ENCODE measurements at places on chromosomes 4 and X.
A peak's percentile ranks its signal among the peaks of the same experiment; 100 is the strongest.

GRCh38 chr4:93879919-93880318 is 51.4 kb downstream of the ATOH1 start:
- no peak overlapping the region for H3K4me3 ChIP-seq
- no peaks in the 10 kb centered on the region for H3K4me1 ChIP-seq
- H3K27ac ChIP-seq = no peak overlapping the region
- DNase-seq = no peak

GRCh38 chr4:1451752-1452122 is 45.5 kb upstream of the NKX1-1 start:
- H3K36me3 ChIP-seq = no peaks in the 10 kb centered on the region
- no peak overlapping the region for H3K4me3 ChIP-seq
- peaks cover 8% of the 10 kb centered on the region for H3K27me3 ChIP-seq
- H3K27ac ChIP-seq = no peak overlapping the region

- H3K36me3 ChIP-seq = no peaks in the 10 kb centered on the region
- no peaks in the 10 kb centered on the region for H3K27me3 ChIP-seq
- DNase-seq = no peak
These were observed 578.3 kb upstream of the FAT1 start for GRCh38 chr4:187301923-187302322.

GRCh38 chr4:109972786-109973528 is 60.3 kb downstream of the EGF start:
- no peak for DNase-seq
- H3K36me3 ChIP-seq = no peaks in the 10 kb centered on the region
- no peaks in the 10 kb centered on the region for H3K27me3 ChIP-seq
- no peak overlapping the region for H3K27ac ChIP-seq
- H3K4me3 ChIP-seq = no peak overlapping the region

- H3K4me1 ChIP-seq = no peaks in the 10 kb centered on the region
- DNase-seq = no peak
These were observed 373.4 kb downstream of the IL15 start for GRCh38 chr4:142009751-142010150.

GRCh38 chr4:111510535-111510934 is 634.7 kb upstream of the FAM241A start:
- no peak overlapping the region for H3K4me3 ChIP-seq
- H3K4me1 ChIP-seq = no peaks in the 10 kb centered on the region
- no peaks in the 10 kb centered on the region for H3K36me3 ChIP-seq
- H3K27ac ChIP-seq = no peak overlapping the region
- no peaks in the 10 kb centered on the region for H3K27me3 ChIP-seq

- H3K4me3 ChIP-seq = no peak overlapping the region
- no peaks in the 10 kb centered on the region for H3K36me3 ChIP-seq
- H3K27ac ChIP-seq = no peak overlapping the region
- H3K27me3 ChIP-seq = no peaks in the 10 kb centered on the region
- H3K4me1 ChIP-seq = peaks cover 3% of the 10 kb centered on the region
These were observed 106.5 kb downstream of the NHSL2 start for GRCh38 chrX:72016881-72017783.

- peak; percentile 36 for DNase-seq
- peak overlapping the region; percentile 56 for H3K4me3 ChIP-seq
- no peaks in the 10 kb centered on the region for H3K36me3 ChIP-seq
- peaks cover 10% of the 10 kb centered on the region for H3K27me3 ChIP-seq
- no peaks in the 10 kb centered on the region for H3K4me1 ChIP-seq
These were observed 855 bp downstream of the GPRASP2 start for GRCh38 chrX:102712981-102713625.

DNA sequence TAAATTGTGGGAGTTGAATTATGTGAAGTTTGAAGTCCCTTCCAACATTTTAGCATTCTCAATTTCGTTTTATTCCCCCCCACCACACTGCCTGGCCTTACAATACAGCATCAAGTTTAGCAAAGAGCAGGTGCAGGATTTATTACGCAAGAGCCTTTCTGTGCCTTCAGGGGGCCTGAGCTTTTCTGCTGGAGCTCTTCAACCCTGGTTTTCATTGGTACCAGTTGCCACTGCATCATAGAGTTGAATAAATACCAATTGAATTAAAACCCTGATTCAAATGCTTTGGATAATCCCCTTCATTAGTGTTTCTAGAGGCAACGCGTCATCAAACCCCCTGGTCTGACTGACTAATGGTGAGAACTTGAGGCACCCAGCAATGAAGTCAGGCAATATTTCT is 43.6 kb upstream of the KIT start:
- H3K36me3 ChIP-seq = no peaks in the 10 kb centered on the region
- H3K27ac ChIP-seq = no peak overlapping the region
- no peaks in the 10 kb centered on the region for H3K4me1 ChIP-seq
- DNase-seq = no peak
- no peaks in the 10 kb centered on the region for H3K27me3 ChIP-seq

DNA sequence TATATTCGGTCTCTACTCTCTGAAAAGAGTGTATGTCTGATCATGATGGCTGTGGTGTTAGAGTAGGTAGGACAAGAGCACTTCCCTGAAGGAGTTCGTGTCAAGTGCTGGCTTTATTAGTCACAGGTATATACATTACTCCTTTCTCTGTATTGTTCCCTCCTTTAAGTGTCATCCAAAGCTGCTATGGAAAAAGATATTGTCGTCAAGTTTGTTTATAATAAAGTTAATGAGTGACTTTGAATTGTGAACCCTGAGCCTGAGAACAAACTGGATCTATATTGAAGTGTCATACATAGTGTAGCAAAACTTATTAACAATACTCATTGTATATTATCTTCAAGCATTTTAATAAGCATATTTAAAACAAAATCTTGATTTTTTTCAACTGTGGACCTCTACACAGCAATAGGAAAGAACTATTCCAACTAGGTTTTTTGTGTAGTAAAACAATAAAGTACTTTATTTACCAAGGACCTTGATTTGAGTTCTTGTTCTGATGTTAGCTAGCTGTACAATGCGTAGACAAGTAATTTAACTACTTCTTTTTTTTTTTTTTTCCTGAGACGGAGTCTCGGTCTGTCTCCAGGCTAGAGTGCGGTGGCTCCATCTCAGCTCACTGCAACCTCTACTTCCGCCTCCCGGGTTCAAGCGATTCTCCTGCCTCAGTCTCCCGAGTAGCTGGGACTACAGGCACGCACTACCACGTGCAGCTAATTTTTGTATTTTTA is 177.7 kb downstream of the RAPGEF2 start:
- no peak for DNase-seq
- no peaks in the 10 kb centered on the region for H3K4me1 ChIP-seq
- H3K27ac ChIP-seq = no peak overlapping the region
- H3K36me3 ChIP-seq = no peaks in the 10 kb centered on the region
- H3K4me3 ChIP-seq = no peak overlapping the region

GRCh38 chrX:50103866-50104566 is 96.8 kb downstream of the AKAP4 start:
- H3K36me3 ChIP-seq = no peaks in the 10 kb centered on the region
- H3K4me1 ChIP-seq = no peaks in the 10 kb centered on the region
- H3K4me3 ChIP-seq = no peak overlapping the region
- no peak overlapping the region for H3K27ac ChIP-seq
- no peak for DNase-seq

GRCh38 chr4:6876440-6876839 is 33.2 kb upstream of the TBC1D14 start:
- peaks cover 10% of the 10 kb centered on the region for H3K4me1 ChIP-seq
- H3K4me3 ChIP-seq = no peak overlapping the region

DNA sequence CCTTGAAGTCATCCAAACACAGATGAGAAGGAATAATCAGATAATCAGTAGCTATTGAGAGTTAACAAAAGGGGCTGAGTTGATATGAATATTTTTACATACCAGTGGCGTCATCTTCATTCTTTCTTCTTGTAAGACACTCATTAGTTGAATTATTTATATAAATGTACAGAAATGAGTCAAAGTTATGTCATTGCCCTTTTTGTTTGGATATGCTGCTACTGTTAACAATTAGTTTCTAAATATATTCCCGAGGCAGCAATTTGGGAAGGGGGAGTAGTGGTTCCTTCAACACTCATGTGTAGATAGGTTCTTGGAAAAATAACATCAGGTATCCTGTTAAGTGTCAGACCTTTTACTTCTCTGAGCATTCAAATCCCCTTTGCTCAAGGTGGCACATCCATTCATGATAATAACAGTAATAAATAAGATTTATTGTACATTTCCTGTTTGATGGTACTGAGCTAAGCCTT is 436.6 kb downstream of the SPRY1 start:
- DNase-seq = no peak
- peak overlapping the region; percentile 56 for H3K27ac ChIP-seq
- H3K36me3 ChIP-seq = no peaks in the 10 kb centered on the region
- peaks cover 7% of the 10 kb centered on the region for H3K4me1 ChIP-seq

- no peaks in the 10 kb centered on the region for H3K27me3 ChIP-seq
- no peak for DNase-seq
- H3K36me3 ChIP-seq = no peaks in the 10 kb centered on the region
- H3K4me3 ChIP-seq = no peak overlapping the region
These were observed 8.7 kb upstream of the RBMX start for GRCh38 chrX:136889269-136889668.

DNA sequence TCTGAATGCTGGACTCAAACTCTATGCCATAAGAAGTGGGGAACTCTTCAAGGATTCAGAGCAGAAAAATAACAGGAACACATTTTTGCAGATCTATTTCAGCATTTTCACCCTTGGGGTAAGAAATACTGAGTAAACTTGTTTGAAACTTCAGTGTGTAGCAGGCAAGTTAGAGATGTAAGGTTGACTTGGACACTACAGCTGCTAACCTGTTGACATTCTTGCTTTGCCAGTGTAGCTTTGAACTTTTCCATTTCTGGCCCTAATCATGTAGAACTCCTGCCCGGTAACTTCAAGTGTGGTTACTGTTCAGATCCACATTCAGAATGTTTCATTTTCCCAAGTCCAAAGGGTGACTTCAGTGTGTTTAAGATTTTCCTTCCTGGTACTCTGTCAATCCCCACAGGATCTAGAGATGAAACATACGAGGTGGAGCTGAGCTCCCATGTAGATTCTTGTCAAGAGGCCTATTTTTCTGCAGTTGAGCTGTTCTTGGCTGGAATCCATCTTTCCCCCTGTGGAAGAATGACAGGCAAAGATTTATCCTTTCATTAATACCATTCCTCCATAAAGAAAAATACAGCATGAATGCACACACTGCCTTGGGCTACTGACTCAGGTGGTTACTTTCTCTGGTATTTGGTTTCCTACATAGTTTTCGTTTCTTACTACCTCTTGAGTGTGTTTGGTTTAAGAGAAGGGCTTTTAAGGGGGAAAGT is 34.1 kb downstream of the FHDC1 start:
- DNase-seq = no peak
- H3K27ac ChIP-seq = peak overlapping the region; percentile 43
- H3K4me1 ChIP-seq = peaks cover 23% of the 10 kb centered on the region
- peaks cover 8% of the 10 kb centered on the region for H3K36me3 ChIP-seq
- no peak overlapping the region for H3K4me3 ChIP-seq

GRCh38 chr4:106095408-106095807 is 200.1 kb downstream of the NPNT start:
- H3K27ac ChIP-seq = no peak overlapping the region
- H3K27me3 ChIP-seq = no peaks in the 10 kb centered on the region
- H3K36me3 ChIP-seq = peaks cover 16% of the 10 kb centered on the region

DNA sequence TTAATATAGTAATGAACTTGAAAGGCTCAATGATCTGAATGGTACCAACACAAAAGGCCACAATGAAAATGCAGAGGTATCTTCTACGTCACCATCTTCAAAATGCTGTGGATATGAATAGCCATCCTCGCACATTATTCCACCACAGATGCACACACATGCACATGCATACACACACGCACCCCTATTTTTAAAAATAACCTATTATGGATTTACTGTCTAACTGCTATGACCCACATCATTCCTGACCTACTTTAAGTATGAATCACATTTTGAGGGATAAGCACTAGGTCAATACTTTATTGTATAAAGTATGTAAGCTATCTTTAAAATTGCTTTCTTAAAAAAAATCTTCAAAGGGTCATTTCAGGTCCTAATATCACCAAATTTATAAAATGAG is 24.4 kb upstream of the CORIN start:
- H3K27ac ChIP-seq = no peak overlapping the region
- no peaks in the 10 kb centered on the region for H3K27me3 ChIP-seq
- no peak for DNase-seq
- no peaks in the 10 kb centered on the region for H3K4me1 ChIP-seq
- no peaks in the 10 kb centered on the region for H3K36me3 ChIP-seq
- no peak overlapping the region for H3K4me3 ChIP-seq

GRCh38 chrX:68261060-68261672 is 172.1 kb downstream of the OPHN1 start:
- DNase-seq = no peak
- no peak overlapping the region for H3K4me3 ChIP-seq
- no peaks in the 10 kb centered on the region for H3K36me3 ChIP-seq

DNA sequence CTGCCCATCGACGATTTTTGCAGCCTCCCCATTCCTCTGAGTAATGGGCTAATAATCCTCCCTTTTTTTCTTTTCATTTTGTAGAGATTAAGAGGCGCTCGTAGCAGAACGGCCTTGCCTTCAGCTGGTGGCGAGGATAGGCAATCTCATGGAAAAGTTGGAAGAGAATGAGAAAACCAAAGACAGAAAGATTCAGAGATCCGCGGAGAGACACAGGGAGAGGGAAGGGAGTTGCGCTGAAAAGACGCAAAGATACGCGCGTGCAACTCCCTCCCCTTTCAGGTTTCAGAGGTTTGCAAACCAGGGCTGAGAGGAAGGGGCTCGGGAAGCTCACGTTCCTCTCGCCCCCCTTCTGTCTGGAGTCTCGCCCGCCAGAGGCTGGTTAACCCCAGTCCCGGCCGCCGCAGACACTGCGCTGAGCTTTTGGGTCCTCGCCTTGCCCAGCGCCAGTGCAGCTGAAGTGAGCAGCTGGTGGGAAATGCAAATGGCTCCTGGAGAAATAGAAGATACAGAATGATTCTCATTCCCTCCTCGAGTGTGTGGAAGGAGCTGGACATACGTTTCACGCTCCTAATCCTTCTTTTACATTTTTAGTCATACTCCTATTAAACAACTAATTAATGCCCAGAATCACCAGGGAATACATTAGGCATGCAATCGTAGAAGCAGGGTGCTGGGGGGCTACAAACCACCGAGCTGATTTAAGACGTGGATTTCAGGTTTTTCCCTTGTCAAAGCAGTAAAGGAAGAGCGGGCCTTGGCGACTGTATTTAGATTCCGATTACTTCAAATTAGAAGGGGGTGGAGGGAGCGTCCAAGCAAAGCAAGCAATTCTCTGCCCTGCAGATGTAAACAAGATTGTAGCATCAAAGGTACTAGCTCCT is 16.6 kb upstream of the PITX2 start:
- peaks cover 12% of the 10 kb centered on the region for H3K4me1 ChIP-seq
- no peaks in the 10 kb centered on the region for H3K36me3 ChIP-seq
- H3K27me3 ChIP-seq = peaks cover 22% of the 10 kb centered on the region

GRCh38 chrX:125293850-125294780 is 25.6 kb upstream of the TEX13C start:
- no peak for DNase-seq
- no peaks in the 10 kb centered on the region for H3K4me1 ChIP-seq
- no peaks in the 10 kb centered on the region for H3K36me3 ChIP-seq
- no peak overlapping the region for H3K27ac ChIP-seq

DNA sequence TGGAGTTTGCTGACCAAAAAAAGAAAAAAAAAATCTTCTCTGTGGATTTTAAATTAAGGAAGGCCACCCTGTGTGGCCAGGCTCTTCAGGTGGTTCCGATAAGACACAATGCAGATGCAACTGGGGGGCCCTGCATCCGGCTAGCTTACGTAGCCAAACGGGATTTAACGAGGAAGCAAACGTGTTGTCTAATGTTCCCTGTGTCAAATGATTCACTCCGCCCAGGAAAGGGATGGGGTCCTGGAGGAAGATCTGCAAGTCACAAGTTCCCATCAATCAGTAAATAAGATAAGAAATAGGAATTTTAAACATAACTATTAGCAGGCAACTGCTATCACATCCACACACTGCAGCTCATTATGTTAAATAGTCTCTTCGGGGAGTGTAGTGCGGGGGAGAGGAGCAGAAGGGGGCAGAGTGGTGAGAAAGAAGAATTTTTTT is 216.4 kb upstream of the GYPA start:
- H3K4me1 ChIP-seq = no peaks in the 10 kb centered on the region
- H3K4me3 ChIP-seq = no peak overlapping the region
- H3K36me3 ChIP-seq = no peaks in the 10 kb centered on the region
- no peaks in the 10 kb centered on the region for H3K27me3 ChIP-seq

Measured in upper lobe of left lung (tissue), 6 donors.